Stimulated activated CD4-positive, alpha-beta T cell treated with anti-CD3 and anti-CD28 coated beads, Interleukin-1b, Interleukin-23, amount 100 ng/mL, for 48 hours (primary cell): ENCODE measurements at places on chromosomes 5 and 9.

DNA sequence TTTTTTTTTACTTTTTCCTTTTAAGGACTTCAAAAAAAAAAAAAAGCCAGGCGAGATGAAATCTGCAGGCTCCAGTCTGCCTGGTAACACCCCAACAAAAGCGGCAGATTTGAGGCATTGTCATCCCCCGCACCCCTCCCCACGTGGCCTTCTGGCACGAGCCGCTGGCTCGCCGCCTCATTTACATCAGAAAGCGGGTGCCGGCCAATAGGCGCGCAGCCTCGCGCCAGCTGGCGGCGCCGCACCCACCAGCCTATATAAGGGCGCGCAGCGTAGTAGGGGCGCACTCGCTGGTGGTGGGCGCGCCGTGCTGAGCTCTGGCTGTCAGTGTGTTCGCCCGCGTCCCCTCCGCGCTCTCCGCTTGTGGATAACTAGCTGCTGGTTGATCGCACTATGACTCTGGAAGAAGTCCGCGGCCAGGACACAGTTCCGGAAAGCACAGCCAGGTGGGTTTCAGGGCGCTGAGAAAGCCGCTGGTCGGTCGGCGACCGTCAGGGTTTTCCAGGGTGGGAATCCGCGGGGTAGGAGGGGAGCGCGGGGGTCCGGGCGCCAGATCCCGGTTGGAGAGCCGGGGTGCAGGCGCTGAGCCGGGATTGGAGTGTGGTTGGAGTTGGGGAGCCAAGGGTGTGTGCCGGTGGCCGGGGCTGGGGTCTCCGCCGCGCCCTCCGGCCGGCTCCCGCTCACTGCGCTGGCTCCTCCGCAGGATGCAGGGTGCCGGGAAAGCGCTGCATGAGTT, at the start of gene GADD45G:
TSS of gene GADD45G (plus strand) at position 284 of the 736 bp plus-strand sequence. CDS start at position 394, 110 bp downstream.
- peak; percentile 87 for DNase-seq

DNA sequence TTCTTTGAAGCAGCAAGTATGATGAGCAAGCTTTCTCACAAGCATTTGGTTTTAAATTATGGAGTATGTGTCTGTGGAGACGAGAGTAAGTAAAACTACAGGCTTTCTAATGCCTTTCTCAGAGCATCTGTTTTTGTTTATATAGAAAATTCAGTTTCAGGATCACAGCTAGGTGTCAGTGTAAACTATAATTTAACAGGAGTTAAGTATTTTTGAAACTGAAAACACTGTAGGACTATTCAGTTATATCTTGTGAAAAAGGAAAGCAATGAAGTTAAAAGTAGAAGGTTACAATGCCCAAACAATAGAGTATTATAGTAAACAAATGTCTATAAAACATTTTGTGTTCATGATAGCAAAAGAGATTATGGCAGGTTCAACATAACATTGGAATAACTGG, 88.6 kb downstream of the JAK2 start:
- DNase-seq, result no peak

DNA sequence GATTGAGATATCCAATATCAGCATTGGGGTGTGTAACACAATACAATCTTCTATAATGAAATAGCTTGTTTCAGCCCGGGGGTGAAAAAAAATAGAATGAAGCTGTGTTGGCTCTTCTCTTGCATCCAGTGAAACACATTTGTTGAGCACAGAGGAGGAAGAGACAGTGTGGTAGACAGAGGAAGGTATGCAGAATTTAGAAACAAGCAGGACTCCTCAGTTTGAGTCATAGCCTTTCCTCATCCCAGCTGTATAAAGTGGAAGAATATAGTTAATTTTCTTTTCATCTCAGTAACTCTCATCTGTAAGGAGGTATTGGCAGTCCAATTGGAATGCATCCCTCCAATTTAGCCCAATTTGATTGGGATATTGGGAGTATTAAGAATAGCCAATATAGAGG, 302.2 kb upstream of the VLDLR start:
- DNase-seq, result no peak

GRCh38 chr5:27491047-27491446, 452.7 kb upstream of the CDH9 start:
- DNase-seq, result no peak

- no peak for DNase-seq
Observed at GRCh38 chr5:178418471-178419010, 171.7 kb downstream of the COL23A1 start.

DNA sequence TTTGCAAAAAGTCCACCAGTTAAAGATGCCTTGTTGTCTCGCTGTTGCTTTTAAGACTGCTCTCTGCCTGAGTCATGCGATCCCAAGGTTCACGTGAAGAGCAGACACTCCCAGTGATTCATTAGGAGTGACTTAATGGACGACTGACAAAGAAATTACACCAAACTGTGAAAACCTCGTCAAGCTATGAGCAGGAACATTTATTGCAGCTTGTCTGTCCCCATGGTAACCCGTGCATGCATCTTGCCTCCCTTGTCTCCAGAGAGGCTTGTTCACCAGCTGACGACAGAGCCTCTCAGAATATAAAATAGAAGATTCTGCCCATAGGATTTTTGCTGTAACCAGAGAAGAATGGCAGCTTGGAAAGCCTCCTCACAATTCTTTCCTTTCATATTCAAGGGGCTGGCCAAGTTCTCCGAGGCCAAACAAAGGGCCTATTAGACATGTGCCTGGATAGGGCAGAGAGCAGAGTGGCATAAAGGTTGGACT, 352.7 kb downstream of the SPOCK1 start:
- no peak for DNase-seq

DNA sequence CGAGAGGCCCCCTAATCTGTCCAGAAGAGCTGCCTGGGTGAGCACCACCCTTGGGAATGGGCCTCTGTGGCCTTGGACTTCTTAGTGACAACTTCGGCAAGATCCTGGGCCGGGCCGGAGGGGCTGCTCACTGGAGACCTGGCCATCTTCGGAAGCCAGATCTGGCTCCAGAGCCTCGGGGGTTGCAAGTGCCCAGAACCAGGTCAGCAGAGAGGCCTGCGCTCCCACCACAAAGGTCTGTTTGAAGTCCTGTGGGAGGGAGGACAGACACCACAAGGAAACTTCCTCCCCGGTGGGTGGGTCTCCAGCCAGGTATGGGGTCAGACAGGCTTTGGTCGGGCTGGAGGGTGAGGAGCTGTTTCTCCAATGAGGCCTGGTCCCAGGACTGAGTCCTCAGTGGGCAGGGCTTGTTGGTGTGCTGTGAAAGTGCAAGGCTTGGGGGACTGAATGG, 86.1 kb downstream of the DAB2IP start:
- DNase-seq, result no peak

DNA sequence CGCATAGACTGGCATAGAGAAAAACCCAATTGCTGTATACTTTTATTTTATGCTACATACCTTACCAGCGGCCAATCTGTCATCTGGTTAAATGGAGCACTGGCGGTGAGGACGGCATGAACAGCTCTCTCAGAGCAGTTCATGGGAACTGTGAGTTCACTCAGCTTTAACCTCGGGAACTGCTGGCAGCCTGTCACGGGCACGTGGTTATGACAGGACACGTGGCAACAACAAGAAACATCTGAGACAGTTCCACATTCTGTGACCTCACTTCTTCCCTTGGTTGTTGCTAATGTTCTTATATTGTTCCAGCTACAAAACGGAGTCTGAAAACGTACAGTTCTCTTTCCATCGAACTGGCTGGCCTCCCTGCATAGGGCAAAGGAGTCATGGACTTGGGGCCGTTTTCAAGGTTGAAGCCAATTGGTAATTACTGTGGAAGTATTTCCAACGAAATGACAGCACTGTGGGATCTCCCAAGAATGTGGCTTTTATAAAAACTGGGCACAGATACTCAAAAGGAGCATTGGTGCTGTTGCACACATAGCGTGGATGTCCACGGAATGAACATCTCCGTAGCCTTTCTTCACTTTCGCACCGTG, 246.3 kb upstream of the DAP start:
- DNase-seq, result no peak

DNA sequence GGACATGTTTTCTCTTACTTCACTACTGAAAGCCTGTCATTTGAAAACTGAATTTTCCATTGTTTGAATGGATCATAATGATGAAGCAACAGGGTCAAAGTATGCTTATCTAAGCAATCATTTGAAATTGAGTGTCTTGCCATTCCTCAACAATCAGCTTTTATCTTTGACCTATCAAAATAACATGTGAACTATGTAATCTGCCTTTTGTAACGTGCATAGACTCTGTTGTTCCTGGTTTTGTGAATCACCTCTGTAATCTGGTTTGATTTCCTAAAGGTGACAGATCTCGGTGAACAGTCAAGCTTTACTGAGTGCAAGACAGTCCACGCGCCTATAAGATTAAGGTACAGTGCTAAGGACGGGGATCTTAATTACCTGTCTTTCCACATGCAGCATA, 3.3 kb downstream of the MEF2C start:
- DNase-seq, result no peak

DNA sequence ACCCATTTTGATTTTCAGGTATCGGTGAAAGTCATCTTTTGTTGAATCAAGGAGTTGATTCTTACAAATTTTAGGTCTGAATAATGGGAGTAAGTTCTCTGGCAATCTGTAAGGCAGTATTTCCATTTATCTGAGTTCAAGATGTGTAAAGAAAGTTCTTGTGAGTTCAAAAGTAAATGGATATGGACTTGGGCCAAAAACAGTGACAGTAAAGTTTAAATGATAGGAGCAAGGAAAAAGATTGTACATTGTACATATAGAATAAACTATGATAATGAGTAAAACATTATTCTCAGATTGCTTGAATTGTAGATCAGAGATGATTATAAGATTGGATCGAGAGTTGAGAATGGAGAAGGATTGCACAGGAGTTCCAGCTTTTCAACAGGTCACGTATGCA, 329.3 kb downstream of the PJA2 start:
- DNase-seq, result no peak

- no peak for DNase-seq
Observed at GRCh38 chr5:73228052-73228451, 55.1 kb downstream of the TMEM174 start.

GRCh38 chr9:107637421-107638420, 148.2 kb upstream of the KLF4 start:
- no peak for DNase-seq

- DNase-seq, result no peak
Observed at GRCh38 chr5:16869821-16870796, 66.0 kb downstream of the MYO10 start.

GRCh38 chr5:87421307-87421706, 8.6 kb upstream of the CCNH start:
- no peak for DNase-seq

GRCh38 chr9:80320916-80321315, 749.2 kb downstream of the TLE4 start:
- DNase-seq, result no peak

GRCh38 chr5:1765880-1766235, 33.8 kb downstream of the MRPL36 start:
- DNase-seq, result no peak

GRCh38 chr5:138956801-138957200, 81.7 kb upstream of the LRRTM2 start:
- DNase-seq, result no peak

DNA sequence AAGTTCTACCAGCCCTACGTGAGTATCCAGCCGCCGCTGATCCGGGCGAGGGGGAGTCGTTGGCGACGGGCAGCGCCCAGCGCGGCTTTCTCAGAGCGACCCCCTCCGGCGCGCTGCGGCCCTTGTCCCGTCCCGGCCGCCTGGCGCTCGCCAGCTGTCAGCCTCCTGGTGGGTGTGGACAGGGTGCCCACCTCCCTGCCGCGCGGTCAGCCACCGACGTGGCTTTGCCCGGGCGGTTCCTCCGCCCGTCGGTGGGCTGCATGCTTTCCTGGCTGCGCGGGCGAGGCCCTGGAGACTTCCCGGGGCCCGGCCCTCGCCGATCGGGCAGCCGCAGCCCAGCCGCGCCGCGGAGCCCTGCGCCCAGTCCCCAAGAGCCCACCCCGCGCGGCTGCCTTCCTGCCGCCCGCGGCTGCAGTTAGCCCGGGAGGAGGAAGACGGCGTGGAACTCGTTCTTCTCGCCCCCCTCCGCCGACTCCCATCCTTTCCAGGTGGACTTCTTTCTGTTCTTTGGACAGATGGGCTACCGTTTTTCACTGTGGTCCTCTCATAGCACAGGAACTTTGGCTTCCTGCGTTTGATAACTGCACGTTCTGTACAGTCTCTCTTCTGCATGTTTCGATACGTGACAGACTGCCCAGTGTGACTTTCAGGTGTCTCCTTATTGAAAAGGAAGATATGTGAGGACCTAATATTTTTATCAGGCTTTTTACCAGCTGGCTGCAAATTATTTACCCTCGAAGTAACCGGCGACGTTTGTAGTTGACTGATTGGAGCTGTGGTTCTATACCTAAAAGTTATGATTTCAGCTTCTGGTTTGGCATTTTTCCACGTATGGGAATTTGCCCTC, 577 bp downstream of the AP3S1 start:
- DNase-seq, result no peak

- no peak for DNase-seq
Observed at GRCh38 chr5:81241961-81242648, 9.0 kb downstream of the CKMT2 start.

- no peak for DNase-seq
Observed at GRCh38 chr9:91039125-91039834, 237.7 kb downstream of the SYK start.

DNA sequence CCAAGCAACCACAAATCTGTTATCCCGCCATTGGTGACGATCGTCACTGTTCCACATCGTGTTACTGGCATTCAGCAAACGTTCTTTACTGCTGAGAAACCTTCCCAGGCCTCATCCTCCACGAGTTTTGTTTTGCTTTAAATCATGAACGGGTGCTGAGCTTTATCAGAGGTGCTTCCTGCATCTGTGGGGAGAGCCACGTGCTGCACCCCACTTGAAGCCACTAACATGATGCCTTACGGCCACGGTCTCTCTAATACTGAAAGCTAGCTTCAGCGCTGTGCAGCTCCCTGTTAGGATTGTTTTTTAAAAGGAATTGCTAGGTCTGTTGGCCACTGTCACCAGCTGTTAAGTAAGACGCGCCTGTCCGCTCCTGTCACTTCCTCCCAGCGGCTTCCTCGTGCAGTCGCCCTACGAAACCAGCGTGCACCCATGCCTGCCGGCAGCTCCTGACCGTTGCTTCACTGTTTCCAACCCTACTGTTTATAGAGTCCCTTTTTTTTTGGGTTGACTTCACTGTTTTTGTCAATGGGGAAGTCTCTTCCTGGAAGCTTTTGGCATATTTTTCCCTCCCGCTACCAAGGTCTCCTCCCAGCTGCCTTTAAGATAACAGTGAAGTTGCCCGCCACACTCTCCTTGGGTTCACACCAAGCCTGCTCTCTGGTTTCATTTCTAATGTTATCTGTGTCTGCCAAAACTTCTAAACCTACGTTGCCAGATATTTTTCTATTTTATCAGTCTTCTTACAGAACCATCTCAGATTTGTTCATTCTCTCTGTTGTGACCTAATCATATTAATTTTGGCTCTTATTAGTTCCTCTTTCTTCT, 20.3 kb downstream of the LPCAT1 start:
- DNase-seq, result no peak

- DNase-seq, result no peak
Observed at GRCh38 chr9:127021664-127022363, 100.6 kb downstream of the ANGPTL2 start.

- no peak for DNase-seq
Observed at GRCh38 chr5:93902288-93902687, 160.9 kb upstream of the POU5F2 start.

DNA sequence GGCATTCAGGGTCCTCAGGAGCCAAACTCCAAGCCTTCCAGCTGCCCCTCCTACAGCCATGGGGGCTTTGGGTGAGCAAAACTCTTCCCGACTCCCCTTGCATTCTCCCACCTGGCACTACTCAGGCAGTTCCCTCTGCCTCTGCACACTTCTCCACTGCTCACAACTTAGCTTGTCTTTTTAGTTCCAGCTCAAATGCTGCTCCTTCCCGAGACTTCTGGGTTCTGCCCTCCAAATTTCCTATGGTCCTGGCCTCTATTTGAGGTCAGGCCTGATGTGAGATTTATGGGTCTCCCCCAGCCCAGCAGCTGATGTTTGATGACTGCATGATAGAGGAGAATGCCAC, 5.7 kb upstream of the SLC25A48 start:
- no peak for DNase-seq

GRCh38 chr5:54764102-54765090, 221.0 kb downstream of the ESM1 start:
- no peak for DNase-seq
